ENCODE measurements at places on chromosomes 16 and 17.

GRCh38 chr16:4795828-4796572, 831 bp downstream of the SMIM22 start:
- no peak for DNase-seq

GRCh38 chr17:39636587-39636926, 387 bp upstream of the STARD3 start:
- no peak for DNase-seq

GRCh38 chr17:17120294-17120693, 78.0 kb downstream of the MPRIP start:
- no peak for DNase-seq

- DNase-seq = no peak
These were observed 46.4 kb downstream of the GDPD1 start for GRCh38 chr17:59266745-59267144.

DNA sequence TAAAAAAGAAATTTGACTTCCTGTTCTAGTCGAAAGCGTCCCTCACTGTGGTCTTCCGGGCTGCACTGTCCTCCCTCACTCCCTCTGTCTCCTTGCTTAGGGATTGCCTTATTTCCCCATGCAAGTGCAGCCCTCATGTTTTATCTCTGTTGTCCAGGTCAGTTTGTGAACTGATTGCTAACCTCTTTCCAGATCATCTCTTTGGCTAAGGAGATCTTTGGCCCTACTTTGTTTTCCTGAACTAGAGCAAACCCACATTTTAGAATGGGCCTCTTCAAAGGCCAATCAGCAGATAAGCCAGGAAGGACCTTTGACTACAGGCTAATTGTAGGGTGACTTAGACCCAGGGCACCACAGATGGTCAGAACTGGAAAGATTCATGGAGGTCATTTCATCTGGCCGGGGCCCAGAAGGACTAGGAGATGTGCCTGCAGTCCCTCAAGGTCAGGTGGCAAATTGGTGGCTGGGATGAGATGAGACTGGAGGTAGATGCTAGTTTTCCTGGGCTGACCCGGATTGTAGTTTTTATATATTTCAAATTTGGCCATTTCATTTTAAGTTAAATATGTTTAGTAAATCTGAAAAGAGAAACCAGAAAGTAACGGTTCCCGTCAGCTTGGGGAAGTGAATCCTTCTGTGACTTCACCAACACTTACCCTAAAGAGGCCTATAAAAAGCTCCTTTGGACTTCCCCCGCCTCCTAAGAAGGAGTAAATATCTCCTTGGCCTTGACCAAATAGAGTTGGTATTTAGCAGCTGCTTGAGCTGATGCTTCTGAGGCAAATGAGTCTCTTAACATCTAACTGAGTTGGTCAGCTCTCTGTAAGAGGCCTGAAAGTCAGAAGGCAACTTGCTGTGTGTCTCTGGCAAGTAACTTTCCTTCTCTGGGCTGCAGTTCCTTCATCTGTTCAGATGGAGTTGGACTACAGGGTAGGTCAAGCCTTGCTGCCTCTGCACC, 6.2 kb upstream of the SLC25A19 start:
- no peak for DNase-seq

- no peak for DNase-seq
These were observed 46.1 kb downstream of the ZNRF1 start for GRCh38 chr16:75044800-75045361.

DNA sequence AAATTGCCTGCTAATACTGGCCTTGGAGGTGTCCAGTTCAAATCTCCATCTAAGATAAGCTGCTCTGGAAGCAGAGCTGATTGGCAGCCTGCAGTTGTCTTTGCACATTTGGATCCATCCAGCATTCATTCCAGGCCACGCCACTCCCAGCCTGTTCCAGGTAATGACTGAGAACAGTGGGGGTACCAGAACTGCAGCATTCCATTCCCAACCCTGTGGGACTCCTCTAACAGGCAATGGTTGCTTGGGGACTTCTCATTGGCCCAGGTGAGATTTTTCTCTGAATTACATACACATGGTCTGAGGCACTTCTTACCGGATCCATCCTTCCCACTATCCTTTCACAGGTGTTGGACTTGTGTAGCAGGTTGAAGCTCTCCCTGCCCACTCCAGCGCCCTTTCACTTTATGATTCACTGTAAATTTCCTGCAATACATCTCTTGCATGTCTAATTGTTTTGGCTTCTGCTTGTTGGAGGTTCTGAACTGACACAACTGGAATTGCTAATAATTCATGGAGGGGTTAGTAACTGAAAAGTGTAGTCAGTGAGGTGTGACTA, 206.1 kb upstream of the ZFHX3 start:
- no peak for DNase-seq

- no peak for DNase-seq
These were observed 147.9 kb upstream of the MON1B start for GRCh38 chr16:77043076-77043475.

- no peak for DNase-seq
These were observed 15.6 kb downstream of the MAP2K3 start for GRCh38 chr17:21299981-21300600.

DNA sequence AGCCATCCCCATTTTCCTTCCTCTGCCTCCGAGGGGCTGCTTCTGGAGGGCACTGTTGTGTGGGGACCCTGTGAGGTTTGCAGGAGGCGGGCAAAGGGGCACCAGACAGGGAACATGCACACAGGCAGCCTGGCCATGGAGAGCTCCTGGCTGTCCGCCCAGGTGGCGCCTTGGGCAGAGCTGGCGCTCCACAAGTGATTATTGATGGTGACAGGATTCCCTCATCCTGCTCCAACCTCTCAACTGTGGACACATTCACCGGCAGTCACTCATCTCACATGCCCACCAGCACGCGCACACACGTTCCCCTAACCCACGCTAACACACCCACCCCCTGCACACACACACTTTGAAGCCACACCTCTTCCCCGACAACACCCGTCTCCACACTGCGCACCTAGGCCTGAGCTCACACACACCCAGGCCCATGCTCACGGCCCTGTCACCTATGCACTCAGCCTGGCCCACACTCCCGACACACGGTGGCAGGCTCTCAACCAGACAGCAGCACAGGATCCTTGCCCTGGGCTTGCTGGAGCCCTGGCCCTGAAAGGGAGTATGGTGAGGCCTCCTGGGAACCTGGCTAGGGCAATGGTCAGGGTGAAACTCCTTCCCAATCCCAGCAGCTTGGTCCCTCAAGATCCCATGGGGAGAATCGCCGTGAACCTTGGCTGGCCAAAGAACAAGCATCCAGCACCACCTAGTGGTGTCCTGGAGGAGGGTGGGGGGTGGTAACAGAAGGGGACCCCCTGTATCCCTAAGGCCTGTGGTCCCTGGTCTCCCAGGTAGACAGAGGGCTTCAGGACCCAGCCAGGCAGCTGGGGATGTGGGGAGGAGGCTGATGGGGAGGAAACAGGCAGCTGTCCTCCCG, 3.6 kb downstream of the PNMT start:
- DNase-seq = no peak

GRCh38 chr16:9526791-9527190, 435.3 kb downstream of the HAPSTR1 start:
- no peak for DNase-seq

- DNase-seq = no peak
These were observed 23.3 kb downstream of the TBCD start for GRCh38 chr17:82775001-82775823.

DNA sequence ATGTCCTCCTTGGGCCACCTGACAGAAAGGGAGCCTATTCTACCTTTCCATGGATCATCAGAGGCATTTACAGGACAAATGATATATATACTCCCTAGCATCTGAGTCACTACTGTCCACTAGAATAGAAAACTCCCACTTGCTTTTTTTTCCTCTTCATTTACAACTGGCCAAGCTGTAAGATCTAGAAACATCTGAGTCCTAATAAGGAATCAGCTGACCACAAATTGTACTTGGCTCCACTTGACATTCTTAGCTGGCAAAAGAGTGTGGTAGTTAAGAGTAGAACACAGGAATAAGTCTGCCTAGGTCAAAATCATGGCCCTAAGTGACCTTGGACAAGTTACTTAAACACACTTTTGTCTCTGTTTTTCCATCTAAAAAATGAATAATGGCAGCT, 5.2 kb downstream of the RUSF1 start:
- DNase-seq = no peak

GRCh38 chr17:77373299-77374169, 232.8 kb downstream of the SEC14L1 start:
- no peak for DNase-seq

DNA sequence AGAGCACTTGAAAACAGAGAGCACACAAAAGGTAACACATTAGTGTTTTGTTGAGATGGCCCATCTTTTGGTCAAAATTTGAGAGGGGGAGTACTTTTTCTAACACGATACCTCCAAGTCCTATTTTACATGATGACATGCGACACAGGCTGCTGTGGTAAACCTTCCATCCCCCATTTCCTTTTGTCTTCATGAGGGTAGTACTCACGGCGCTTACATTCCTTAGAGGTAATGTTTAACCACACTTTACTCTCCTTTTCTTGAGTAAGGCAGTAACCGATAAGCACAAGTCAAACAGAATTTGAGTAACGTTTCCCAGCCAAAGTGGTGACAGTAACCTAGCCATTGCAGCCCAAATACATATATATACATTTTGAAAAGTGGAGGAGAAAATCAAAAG, 35.8 kb upstream of the PITPNM3 start:
- DNase-seq = no peak

- DNase-seq = no peak
These were observed 1.5 kb upstream of the SREBF1 start for GRCh38 chr17:17837966-17838962.

- no peak for DNase-seq
These were observed 12.0 kb downstream of the VAC14 start for GRCh38 chr16:70788668-70789594.

DNA sequence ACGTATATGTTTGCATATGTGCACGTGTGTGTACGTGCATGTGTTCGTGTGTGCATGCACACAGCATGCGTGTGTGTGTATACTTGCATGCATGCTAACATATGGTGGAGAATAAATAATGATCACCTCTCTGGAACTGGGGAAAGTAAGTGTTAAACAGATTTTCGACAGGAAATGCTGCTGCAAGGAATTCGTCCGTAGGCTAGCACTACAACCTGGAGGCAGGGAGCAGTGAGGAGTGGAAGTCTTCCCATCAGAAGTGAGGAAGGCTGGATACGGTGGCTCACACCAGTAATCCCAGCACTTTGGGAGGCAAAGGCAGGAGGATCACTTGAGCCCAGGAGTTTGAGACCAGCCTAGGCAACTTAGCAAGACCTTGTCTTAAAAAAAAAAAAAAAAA, 4.8 kb upstream of the CSNK1D start:
- no peak for DNase-seq

- DNase-seq = no peak
These were observed 33.4 kb upstream of the IL34 start for GRCh38 chr16:70612931-70613330.

DNA sequence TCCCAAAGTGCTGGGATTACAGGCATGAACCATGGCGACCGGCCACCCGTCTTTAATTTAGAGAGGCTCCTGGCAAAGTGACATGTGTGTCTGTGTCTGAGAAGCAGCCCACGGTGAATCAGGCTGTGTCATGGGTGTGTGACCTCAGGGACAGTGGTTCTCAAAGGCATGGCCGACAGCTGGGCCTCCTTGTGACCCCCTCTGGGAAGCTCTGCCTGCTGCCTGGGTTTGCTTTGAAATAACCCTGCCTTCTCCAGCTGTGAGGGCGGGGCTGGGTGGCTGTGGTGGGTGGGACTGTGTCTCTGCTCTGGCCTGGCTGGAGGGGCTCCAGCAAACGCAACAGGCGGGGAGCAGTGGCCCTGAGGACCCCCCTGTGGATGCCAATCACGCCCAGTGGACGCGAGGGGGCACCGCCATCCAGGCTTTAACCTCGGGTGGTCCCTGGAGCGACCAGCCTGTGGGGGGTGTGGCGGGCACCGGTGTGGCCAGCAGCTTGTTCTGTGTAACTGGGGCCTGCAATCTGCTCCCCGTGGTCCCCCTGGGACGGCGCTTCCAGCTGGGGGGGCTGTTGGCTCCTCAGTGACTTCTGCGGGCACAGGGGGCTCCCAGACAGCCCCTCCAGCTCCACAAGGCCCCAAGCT, 8.8 kb upstream of the APRT start:
- DNase-seq = no peak

DNA sequence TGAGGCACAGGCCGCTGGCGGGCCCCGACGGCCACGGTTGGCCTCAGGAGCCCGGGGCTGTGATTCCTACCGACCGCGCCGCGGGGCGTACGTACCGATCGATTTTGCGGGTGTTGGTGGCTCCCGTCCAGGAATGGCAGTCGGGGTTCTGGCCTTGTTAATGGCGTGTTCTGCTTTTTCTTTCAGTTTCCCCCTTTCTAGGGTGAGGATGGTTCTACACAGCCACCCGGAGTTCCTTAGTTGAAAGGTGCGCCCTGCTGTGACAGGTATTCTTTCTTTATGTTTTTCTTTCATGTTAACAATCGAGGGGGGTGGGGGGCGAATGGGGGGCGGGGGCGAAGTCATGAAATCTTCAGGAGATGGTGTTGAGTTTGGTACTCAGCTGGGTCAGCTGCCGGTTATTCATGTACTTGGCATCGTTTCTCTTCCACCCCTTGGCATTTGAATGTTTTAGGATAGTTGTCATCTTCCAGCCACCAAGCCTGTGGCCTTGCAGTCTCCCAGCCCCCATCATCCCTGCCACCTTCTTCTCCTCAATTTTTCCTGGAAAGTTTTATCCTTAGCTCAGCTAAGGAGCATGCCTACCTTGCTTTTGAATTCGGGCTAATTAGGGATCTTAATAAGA, 802 bp downstream of the CYLD start:
- no peak for DNase-seq

DNA sequence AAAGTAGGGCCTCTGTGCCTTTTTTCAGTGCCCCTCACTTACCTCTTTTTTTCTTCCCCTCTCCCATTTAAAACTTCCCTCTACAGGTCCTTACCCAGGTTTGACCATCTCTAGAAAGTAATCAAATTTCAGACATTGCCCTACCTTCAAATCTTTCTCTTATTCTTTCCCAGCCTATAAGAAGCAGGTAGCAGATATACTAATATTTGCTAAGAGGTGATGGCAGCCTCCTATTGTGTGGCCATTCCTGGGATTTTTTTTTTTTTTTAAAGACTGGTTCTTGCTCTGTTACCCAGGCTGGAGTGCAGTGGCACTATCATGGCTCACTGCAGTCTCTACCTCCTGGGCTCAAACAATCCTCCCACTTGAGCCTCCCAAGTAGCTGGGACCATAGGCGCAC, 111.1 kb upstream of the HAS3 start:
- DNase-seq = no peak

DNA sequence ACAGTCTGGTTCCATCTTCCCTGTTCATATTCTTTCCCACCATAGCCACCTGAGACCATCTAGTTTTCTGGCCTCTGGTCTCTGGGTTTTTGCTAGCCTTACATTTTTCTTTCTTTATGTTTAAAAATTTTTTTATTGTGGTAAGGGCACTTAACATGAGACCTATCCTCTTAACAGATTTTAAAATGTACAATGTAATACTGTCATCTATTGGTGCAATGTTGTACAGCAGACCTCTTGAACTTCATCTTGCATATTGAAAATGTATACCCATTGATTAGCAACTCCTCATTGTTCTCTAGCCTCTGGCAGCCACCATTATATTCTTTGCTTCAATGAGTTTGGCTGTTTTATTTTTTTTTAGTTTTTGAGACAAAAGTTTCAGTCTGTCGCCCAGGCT, 39.2 kb downstream of the ITGAM start:
- no peak for DNase-seq

Measured in DMS 273 treated with DMSO at 0.1 percent for 48 hours (cell line).